ENCODE measurements at places on chromosomes 2 and 18.

- DNase-seq, result no peak
Measured at GRCh38 chr2:71347517-71347916, 15.9 kb downstream of the ZNF638 start.

GRCh38 chr2:20194097-20195015, 30.6 kb downstream of the SDC1 start:
- DNase-seq, result no peak

- DNase-seq, result peak; percentile 16
Measured at GRCh38 chr2:61993422-61994024, 88.0 kb downstream of the COMMD1 start.

DNA sequence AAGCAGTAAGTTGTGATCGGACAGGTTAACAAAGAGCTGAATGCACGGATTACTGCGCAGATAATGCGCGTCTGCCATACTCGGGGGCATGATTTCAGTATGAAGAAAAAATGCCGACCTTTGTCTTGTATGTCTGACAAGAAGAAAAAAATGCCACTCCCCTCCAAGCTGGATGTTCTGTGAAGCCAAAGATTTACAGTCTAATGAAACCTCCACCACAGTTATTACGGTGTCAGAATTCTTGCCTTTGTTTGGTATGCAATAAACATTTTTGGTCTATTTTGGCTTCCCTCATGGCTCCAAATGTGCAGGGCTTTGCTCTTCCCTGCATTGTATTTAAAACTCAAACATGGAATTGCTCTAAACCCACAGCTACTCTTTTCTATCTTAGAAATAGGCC, 72.2 kb upstream of the THUMPD2 start:
- DNase-seq, result no peak

DNA sequence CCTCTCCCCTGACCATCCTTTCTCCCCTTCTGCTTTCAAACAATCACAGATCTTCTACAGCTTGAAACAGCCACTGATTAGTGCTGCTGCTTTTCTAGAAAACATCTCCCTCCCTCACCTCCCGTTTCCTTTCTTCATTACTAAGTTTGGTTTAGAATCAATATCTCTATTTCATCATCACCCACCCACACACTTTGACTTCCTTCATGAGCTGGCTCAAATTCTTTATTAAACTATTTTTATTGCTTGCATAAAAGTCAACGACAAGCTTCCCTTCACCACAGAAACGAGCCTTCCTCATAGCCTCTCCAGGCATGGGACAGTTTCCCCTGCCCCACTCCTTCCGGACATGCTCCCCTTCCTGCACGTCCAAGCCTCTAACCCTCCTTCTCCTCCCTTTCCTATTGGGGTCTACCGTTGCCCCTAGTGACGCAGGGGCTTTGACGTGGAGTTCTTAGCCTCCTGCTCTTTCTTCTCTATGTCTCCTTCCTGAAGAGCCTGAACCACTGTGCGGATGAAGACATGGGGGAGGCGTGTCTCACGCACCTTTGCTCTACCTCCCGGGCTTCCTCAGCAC, 172.0 kb downstream of the AFF3 start:
- DNase-seq, result no peak

DNA sequence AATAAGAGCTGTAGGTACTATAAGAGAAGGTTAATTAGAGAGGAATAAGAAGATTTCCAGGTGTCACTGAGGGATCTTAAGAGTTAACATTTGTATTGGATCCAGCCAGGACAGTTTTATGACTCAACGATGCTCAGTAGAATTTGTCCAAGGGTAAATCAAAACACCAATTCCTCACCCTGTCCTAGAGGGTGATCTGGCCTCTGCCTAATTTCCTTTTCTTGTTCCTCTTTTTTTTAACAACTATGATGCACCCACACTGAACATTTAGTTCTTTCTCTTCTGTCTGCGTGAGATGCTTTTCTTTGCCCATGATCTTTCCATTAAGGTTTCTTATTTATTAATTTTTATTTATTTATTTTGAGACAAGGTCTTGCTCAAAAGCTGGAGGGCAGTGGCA, 92.0 kb downstream of the PMS1 start:
- no peak for DNase-seq

GRCh38 chr2:44100351-44100750, 68.3 kb upstream of the PPM1B start:
- DNase-seq, result peak; percentile 2

DNA sequence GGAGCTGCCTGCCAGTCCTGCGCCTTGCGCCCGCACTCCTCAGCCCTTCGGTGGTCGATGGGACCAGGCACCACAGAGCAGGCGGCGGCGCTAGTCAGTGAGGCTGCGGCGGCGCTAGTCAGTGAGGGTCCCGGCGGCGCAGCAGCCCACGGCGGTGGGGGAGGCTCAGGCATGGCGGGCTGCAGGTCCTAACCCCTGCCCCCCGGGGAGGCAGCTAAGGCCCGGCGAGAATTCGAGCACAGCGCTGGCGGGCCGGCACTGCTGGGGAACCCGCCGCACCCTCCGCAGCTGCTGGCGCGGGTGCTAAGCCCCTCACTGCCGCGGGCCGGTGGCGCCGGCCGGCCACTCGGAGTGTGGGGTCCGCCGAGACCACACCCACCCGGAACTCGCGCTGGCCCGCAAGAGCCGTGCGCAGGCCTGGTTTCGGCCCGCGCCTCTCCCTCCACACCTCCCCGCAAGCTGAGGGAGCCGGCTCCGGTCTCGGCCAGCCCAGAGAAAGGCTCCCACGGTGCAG, 867.4 kb downstream of the DSC3 start:
- DNase-seq, result no peak

GRCh38 chr2:157897106-157897971, 21.2 kb upstream of the ACVR1 start:
- DNase-seq, result no peak

- no peak for DNase-seq
Measured at GRCh38 chr2:181858600-181858999, 32.9 kb upstream of the ITPRID2 start.

GRCh38 chr18:48539406-48540250, 797 bp downstream of the CTIF start:
- no peak for DNase-seq

DNA sequence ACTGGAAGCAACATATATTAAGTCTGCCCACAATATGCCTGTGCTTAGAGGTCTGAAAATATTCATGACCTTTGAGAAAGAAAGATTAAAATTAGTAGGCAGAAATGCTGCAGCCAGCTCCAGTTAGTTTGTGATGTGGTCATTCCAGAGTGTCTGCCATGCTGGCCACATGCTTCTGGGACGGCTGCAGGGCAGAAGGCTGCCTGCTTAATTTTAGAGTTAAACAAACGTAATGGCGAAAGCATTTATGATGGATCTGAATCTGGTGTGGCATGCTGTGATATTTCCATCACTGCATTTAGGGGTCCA, 95.4 kb downstream of the FHOD3 start:
- no peak for DNase-seq

GRCh38 chr18:11992096-11992790, 10.9 kb downstream of the IMPA2 start:
- DNase-seq, result no peak

GRCh38 chr2:62040926-62041325, 135.5 kb downstream of the COMMD1 start:
- no peak for DNase-seq

- DNase-seq, result no peak
Measured at GRCh38 chr2:127023504-127023903, 83.5 kb downstream of the BIN1 start.

DNA sequence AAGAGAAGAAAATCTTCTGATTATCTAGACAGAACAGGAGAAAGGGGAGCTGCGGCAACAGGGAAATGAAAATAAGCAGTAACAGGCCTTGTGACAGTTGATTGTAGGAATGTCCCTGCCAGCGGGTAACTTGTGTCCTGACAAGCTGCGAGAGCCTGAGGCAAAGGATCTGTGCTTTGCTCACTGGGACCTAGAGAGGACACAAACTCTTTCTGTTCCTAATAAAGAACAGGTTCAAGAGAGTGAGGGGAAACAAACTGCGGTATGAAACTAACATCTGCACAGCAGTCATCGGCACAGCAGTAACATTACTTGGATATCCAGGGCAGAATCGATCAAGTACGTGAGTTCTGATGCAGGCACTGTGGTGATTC, 103.7 kb upstream of the THOC1 start:
- DNase-seq, result no peak

DNA sequence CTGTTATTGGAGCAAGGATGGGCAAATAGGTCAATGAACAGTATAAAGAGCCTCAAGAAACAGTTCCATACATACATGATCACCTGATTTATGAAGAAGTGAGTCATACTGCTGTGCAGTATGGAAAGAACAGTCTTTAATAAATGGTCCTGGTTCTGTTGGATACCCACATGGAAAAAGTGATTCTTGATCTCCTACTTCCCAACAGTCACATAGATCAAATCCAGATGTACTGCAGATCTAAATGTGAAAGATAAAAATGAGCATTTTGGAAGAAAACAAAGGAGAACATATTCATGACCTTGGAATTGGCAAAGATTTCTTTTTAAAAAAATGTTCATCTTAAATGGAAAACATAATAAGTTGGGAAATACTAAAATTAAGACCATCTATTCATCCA, 75.8 kb downstream of the CCDC148 start:
- DNase-seq, result no peak

GRCh38 chr18:46621111-46621766, 35.8 kb downstream of the LOXHD1 start:
- DNase-seq, result no peak

DNA sequence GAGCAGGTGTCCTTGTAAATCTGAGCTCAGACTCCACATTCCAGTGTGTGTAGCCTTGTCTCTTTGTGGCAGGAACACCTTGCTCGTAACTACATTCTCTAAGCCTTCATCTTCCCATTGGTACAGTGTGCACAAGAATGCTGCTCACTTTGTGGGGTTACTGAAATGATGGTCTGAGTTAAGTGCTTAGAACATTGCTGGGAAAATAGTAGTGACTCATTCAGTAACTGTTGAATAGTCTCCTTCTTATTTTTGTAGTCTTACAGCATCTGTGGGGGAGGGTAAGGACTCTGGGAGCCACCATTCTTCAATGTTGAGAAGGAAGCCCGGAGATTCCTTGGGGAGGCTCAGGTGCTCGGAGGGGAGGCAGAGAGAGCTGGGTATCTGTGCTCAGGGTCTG, 236.0 kb upstream of the HDAC4 start:
- no peak for DNase-seq

DNA sequence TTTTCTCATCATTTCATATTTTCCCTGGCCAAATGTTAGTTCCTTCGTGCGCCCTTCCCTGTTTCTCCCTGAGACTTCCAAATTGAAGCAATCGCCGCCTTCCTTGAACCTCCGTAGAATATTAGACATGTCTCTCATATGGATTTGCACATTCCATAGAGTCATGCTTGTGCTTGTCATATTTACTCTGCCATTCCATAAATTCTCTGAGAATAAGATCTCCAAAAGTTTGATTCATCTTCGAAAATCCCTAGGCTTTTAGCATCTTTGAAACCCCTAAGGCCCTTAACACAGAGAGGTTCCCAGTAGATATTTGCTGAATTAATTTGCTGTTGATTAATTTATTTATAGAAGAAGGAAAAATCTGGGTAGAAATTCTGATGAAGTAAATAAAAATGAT, 202.2 kb upstream of the PIK3C3 start:
- DNase-seq, result no peak

GRCh38 chr18:34838669-34839068, 128.6 kb downstream of the DTNA start:
- DNase-seq, result no peak

GRCh38 chr2:105439141-105439540, 40.3 kb upstream of the FHL2 start:
- no peak for DNase-seq

DNA sequence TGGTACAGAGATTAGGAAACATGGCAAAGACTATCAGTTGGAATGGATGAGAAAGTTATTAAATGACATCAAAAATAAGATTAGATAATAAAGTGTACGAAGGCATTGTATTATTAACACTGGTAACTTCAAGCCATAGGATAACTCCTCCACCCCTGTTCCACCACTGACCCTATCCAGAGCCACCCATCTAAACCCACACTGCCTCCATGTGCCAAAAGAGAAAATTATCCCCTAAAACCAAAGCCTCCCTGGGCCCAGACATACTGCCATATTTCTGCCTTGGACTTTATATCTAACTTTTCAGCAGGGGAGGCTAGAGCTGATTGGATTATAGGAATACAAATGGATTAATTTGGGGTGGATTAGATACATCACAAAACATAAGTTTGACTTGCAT, 443.7 kb downstream of the BCL11A start:
- DNase-seq, result no peak

- DNase-seq, result no peak
Measured at GRCh38 chr18:57436191-57436964, 1.2 kb downstream of the ONECUT2 start.

DNA sequence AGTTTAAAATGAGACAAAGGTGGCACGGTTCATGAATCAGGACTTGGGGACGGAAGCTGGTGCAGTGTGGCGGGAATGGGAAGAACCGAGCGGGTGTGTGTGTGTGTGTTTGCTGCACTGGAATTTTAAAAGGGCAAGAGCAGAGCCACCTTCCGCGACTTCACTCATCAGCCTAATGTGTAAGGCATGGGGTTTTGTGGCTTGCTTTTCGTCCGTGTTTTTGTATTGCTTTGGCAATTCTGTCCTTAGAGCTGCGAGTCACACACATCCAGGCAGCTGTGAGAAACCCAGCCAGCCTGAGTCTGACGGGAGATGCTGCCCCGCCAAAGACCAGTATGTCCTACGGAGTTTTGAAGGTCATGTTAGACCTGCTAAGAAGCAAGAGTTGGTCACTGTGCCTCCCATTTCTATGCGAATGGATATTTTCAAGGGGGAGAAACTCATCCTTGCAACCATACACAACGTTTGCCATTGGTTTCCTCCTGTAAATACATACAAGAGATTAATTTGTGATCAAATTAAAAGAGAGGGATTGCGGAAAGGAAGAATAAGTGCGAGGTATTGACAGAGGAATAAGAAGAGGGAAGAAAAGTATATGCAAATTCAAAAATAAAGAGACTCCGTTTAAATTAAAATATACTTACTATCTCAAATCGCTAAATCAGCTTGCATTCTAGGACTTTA, 665 bp upstream of the CACNB4 start:
- DNase-seq, result no peak

DNA sequence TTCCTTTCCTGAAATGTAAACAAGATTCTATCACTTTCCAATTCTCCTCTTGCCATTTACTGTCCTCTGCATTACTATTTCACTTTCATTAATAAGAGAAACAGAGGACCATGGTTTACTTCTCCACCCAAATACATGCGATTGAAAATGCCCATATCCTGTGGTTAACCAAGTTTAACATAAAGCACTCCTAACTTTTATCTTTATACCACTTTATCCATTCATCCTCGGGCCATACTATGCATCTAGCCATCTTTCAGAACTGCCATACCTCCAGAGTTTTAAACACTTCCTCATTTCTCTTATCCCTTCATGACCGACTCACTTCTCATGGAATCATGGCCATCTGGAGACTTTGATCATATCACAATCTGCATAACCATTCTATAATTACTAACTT, 1182.3 kb downstream of the CNTNAP5 start:
- DNase-seq, result no peak

GRCh38 chr2:101974663-101975062, 17.1 kb upstream of the IL1R2 start:
- no peak for DNase-seq

- no peak for DNase-seq
Measured at GRCh38 chr2:239978411-239978810, 46.7 kb downstream of the NDUFA10 start.
